AG04449 (cell line): ENCODE measurements at places on chromosomes 3 and 15.
A peak's percentile ranks its signal among the peaks of the same experiment; 100 is the strongest.

GRCh38 chr15:90091156-90091931 is 10.9 kb downstream of the IDH2 start:
- DNase-seq, result no peak

- DNase-seq, result no peak
These were observed 68.4 kb downstream of the CRTC3 start for GRCh38 chr15:90598031-90598577.

GRCh38 chr3:152466784-152467183 is 198.1 kb downstream of the MBNL1 start:
- peak; percentile 52 for DNase-seq

- DNase-seq, result no peak
These were observed 17.5 kb upstream of the BCHE start for GRCh38 chr3:165854696-165855095.

DNA sequence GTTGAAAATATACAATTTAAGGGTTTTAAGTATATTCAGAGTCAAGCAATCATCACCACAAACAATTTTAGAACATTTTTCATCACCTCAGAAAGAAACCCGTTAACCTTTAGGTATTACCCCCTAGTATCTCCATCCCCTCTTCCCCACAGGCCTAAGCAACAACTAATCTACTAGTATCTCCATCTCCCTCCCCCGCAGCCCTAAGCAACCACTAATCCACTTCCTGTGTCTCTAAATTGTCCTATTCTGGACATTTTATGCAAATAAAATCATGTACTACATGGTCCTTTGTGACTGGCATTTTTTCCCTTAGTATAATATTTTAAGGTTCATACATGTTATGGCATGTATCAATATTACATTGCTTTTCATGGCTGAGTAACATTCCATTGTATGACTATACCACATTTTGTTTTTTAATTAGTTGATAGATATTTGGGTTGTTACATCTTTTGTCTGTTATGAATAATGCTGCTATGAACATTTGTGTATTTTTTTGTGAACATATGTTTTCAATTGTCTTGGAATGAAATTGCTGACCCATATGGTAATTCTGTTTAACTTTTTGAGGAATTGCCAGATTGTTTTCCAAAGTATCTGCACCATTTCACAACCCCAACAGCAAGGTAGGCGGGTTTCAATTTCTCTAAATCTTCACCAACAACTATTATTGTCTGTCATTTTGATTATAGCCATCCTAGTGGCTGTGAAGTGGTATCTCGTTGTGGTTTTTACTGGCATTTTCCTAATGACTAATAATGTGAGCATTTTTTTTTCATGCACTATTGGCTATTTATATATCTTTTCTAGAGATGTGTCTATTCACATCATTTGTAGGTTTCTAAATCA is 215.6 kb upstream of the CD96 start:
- DNase-seq, result peak; percentile 51

DNA sequence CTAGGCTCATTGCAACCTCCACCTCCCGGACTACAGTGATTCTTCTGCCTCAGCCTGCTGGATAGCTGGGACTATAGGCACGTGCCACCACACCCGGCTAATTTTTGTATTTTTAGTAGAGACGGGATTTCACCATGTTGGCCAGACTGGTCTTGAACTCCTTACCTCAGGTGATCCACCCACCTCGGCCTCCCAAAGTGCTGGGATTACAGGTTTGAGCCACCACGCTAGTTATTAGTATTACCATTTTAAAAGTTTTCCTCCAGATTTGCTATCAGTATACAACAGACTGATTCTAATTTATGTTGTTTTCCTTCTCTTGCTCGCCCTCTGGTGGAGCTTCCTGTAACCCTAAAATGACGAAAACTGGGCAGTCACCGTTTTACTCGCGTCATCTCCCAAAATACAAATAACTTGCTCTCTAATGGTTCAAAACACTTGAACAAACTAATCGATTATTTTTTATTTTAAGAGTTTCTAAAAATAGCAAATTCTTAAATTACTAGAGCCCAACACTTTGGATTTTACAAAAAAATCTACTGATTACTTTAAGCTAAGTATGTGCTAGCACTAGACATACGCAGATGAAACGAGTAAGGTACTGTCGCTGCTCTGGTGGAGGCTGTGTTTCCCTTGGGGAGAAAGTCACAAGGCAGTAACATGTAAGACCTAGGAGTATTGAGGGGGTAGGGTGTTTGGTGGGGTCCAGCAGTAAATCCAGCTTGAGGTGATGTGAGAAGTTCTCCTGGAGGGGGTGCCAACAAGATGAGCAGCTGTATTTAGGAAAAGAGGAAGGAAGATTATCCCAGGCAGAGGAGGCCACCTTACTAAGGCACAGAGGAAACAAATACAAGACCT is 203.3 kb downstream of the MBNL1 start:
- no peak for DNase-seq

DNA sequence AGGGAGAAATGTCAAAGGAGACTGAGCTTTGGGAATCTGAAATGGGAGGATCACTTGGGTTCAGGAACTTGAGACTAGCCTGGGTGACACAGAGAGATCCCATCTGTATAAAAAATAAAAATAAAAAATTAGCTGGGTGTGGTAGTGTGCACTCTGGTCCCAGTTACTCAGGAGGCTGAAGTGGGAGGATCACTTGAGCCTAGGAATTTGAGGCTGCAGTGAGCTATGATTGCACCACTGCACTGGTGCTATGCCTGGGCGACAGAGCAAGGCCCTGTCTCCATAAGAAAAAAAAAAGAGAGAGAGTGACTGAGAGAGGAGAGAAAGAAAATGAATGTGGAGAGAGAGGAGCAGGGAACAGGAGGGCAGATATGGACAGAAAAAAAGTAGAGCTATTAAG is 72.8 kb downstream of the SENP2 start:
- DNase-seq, result no peak

DNA sequence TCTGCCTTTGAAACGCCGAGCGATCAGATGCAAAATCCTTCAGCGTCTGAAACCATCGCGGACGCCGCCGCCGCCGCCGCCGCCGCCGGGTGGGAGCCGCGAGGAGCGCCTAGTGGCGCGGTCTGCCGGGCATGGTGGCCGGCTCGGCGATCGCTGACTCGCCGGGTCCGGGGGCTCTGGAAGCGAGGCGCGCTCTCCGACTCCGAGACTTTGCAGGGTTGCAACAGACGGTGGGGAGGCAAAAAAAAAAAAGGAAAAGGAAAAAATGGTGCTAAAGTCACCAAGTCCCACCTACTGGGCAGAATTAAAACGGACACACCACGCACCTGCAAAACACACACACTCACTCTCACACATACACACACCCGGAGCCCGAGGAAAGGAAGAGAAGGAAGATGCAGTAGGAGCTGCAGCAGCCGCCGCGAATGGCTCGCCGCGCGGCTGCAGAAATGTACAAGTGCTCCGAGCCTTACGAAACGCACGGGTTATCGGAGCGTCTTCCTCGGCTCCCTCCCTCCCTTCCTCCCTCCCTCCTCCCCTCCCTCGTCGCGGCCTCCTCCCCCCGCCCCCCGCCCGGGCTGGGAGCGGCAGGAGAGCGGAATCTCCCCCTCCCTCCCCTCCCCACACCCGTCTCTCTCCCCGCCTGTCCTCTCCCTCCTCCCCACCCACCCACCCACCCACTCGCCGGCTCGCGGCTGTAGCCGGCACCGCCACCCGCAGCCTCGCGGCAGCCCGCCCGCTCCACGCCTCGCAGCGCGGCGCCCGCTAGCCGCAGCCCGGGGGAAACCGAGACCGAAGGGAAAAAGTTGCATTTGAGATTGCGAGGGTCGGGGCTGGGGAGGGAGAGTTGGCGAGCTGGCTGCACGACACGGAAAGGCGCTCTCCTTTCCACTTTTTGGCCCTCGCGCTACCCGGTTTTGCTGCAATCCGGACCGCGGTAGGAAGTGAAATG is at the start of gene NTRK3:
TSS of gene NTRK3 (minus strand) at position 461 of the 952 bp plus-strand sequence. CDS start 586 bp downstream, outside the sequence.
- no peak for DNase-seq

GRCh38 chr3:36991923-36992805 is 767 bp downstream of the EPM2AIP1 start:
- peak; percentile 17 for DNase-seq

DNA sequence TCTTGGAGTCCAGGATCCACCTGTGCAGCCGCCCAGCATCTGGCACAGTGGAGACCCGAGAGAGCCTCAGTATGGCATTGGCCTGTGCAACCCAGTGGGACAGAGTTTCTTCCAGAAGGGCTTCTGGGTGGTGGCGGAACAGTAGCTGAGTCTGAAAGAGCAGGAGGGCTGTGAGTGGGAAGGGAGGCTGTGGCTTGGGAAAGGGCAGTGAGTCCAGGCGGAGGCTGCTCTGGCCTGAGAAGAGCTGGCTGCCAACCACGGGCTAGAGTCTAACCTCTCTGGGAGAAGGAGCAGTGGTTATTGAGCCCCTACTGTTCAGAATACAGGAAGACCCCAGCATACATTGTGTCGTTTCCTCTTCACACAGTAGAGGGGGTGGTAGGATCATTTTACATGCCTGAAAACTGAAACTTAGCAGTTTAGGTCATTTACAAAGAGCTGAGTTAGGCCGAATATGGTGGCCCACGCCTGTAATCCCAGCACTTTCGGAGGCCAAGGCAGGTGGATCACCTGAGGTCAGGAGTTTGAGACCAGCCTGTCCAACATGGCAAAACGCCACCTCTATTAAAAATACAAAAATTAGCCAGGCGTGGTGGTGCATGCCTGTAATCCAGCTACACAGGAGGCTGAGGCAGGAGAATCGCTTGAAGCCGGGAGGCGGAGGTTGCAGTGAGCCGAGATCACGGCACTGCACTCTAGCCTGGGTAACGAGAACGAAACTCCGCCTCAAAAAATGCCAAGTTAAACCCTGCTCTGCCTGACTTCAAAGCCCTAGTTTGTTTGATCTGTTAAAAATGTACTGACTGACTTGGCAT is 3.2 kb downstream of the AEN start:
- DNase-seq, result no peak

- no peak for DNase-seq
These were observed 448.6 kb downstream of the ERC2 start for GRCh38 chr3:56019490-56020146.

- DNase-seq, result no peak
These were observed 1.2 kb downstream of the MECOM start for GRCh38 chr3:169662132-169662842.

GRCh38 chr3:112143251-112143650 is 10.2 kb upstream of the GCSAM start:
- DNase-seq, result no peak

GRCh38 chr15:29471757-29472156 is 202.1 kb upstream of the NSMCE3 start:
- DNase-seq, result no peak

GRCh38 chr3:77042343-77042742 is 2.4 kb downstream of the ROBO2 start:
- no peak for DNase-seq

GRCh38 chr15:42215913-42216829 is 8.1 kb upstream of the VPS39 start:
- no peak for DNase-seq

GRCh38 chr3:114464548-114464947 is 170.7 kb downstream of the TIGIT start:
- DNase-seq, result no peak

GRCh38 chr3:160163229-160163878 is 61.9 kb upstream of the C3orf80 start:
- DNase-seq, result no peak

DNA sequence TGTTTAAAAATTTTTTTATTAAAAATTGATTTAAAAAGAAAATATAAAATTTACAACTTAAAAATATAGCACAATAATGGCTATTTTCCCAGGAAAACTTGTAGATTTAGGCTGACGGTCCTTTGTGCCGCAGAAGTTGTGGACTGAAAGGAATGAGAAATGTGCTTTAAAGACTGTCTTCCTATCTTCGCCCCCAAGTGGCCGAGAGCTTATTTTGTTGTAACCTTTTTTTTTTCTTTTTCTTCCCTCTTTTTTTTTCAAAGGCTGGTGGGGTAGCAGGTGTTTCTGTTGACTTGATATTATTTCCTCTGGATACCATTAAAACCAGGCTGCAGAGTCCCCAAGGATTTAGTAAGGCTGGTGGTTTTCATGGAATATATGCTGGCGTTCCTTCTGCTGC is 15.5 kb downstream of the SLC25A26 start:
- no peak for DNase-seq

GRCh38 chr15:80834906-80835305 is 55.7 kb downstream of the CEMIP start:
- no peak for DNase-seq

DNA sequence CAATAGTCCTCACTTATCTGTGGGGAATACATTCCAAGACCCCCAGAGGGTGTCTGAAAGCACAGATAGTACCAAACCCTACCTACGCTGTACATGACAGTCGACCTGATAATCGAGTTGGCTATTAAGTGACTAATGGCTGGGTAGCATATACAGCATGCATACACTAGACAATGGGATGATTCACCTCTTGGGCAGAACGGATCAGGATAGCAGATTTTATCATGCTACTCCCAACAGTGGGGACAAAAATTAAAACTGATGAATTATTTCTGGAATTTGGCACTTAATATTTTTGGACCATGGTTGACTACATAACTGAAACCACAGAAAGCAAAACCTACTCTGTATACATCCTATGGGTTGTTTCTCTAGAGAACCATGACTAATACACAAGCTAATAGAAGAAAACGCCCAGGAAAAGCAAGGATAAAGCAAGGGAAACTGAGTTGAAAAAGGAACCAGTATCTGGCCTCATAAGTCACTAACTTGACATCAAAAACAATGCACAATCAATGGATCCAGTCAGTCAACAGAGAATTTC is 15.5 kb downstream of the ATG3 start:
- no peak for DNase-seq
